ENCODE measurements at places on chromosomes 3 and 15.
A peak's percentile ranks its signal among the peaks of the same experiment; 100 is the strongest.

DNA sequence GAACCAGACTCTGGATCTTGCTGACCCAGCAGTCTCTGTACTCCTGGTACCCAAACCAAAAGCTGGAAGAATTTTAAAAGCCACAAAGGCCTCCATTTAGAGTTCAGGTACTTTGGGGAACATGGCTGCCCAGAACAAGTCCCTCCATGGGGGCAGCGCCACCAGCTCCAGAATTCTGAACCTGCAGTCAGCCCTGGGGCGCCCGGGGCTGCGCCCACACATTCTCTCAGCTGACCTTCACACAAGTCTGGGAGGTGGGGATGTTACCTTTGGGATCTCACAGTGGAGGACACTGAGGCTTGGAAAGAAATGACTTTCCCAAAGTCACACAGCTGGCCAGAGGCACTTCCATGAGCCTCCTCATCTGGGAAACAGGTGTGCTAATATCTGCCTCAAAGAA is 154.8 kb downstream of the RAB11A start:
- no peak for DNase-seq

GRCh38 chr3:39124876-39125840 is 17.7 kb downstream of the TTC21A start:
- peak; percentile 65 for DNase-seq

- peak; percentile 71 for DNase-seq
Measured at GRCh38 chr15:76330080-76330680, 6.4 kb upstream of the ISL2 start.

- DNase-seq: no peak
Measured at GRCh38 chr15:38297623-38298388, 45.2 kb downstream of the SPRED1 start.

DNA sequence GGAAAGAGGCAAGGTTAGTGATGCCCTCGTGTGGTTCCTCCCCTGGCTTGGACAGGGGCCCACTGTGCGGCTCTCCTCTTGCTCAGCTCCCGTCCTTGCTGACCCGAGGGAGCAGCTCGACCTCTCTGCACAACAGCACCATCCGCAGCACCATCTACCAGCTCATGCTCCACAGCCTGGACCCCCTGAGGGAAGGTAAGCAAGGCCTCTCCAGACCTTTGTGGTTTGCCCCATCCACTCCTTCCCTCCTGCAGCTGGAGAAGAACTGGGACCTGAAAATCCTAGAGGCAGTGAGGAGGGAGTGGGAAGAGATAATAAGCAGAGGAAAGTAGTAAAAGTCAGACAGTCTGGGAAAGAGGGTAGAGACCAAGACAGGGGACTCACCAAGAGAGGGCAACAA is 17.8 kb downstream of the SLC24A1 start:
- DNase-seq: no peak

- DNase-seq: no peak
Measured at GRCh38 chr3:107847791-107848190, 243.0 kb downstream of the CD47 start.

GRCh38 chr15:67799801-67800205 is 25.5 kb upstream of the SKOR1 start:
- no peak for DNase-seq

GRCh38 chr3:147187687-147188086 is 218.7 kb downstream of the ZIC4 start:
- DNase-seq: no peak

DNA sequence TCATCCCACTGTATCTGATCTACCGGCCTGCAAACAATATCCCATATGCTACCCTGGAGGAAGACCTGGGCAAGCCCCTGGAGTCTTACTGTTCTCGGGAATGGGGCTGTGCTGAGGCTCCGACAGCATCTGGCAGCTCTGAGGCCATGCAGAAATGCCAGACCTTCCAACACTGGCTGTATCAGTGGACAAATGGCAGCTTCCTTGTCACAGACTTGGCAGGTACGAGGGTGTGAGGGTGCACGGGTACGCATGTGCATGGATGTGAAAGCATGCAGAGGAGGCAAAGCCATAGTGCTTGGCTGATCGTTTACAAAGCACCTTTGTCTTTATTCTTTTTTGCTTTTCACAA is 20.0 kb upstream of the SLC28A1 start:
- no peak for DNase-seq

DNA sequence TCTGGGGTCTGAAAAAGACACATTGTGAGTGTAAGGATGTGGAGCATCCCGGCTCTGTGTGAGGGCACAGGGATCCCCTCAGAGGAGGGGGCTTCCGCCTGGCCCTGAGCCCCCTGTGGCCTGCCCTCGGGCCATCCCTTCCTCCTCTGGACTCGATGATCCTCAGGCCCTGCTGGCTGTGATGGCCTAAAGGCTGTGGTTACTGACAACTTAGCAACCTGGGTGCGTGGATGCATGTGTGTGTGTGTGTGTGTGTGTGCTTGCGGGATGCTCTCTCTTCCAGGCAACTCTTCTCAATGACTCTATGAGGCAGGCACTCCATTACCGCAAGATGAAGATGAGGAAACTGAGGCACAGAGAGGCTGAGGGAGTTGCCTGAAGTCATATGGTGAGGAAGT is 66.0 kb downstream of the ASB7 start:
- no peak for DNase-seq

DNA sequence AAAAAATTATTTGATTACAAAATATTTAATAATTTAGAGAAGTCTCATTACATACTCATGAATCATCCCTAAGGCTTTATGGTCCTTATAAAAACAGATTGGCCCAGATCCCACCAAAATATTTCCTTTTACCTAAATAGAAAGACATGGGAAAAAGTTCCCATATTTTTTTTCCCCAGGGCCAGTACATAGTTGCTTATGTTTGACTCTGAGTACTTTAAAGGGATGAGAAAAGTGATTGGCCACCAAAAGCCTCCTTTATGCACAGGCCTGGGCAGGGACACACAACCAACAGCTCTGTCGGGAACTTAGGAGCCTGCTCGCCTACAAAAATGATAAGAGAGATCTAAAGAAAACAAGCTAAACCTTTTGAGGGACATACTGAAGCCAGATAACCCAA is 22.3 kb downstream of the KCNAB1 start:
- no peak for DNase-seq

- no peak for DNase-seq
Measured at GRCh38 chr3:86109434-86109833, 881.5 kb downstream of the VGLL3 start.

DNA sequence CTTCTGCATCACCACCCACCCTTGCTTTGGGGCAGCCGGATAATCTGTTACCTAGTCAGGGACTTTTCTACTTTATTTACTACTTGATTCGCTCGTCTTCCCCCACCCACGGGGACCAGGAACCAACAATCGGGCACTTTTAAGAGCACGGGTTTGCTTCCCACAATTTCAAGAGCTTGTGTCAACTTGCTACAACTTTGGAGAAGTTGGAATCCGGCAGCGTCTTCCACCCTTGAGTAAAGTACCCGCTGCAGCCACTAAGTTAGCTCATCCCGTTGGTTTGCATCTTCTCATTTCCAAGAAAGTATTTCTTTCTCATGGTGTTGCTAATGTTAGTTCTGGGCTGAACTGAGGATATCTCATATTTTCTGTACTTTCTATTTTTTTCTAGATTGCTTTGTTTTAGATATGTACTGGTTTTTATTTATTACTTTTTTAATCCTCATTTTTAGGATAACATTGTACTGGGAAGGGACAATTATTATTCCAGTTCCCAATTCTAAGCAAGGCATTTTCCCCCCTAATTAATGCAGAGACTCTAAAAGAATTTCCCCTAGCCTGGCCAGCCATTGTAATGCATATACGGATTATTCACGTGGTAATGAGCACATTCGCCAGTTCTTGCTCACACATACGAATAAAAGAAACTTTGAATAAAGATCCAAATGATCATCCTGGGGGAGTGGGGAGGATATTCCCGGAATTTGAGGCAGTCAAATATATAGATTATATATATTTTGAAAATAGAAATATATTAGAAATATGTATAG is 4.0 kb downstream of the SOX2 start:
- DNase-seq: no peak

GRCh38 chr3:139505829-139506386 is 29.6 kb upstream of the RBP2 start:
- DNase-seq: peak; percentile 38

GRCh38 chr15:55970286-55970685 is 23.1 kb downstream of the NEDD4 start:
- no peak for DNase-seq

Data from stomach (tissue), 19 donors.